ENCODE measurements at places on chromosomes 6 and 20.

DNA sequence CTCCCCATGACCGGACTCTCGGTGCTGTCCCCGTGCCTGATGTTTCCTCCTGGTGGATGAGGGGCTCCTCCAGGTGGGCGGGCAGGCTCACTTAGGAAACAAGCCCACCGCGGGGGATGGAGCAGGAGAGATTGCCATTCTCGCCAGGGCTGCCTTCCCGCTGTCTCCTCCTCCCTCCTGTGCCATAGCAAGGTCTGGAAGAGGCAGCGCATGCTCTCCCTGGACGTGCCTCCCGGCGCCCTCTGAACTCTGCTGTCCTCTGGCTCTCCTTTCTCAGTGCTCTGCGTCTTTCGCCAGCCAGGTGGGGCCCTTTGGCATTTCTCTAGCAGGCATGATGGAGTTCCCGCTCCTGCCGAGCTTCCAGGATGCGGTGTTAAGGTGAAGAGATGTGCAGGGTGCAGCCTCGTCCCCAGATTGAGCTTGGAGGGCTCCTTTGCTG, 17.4 kb upstream of the NPEPL1 start:
- no peak for DNase-seq

DNA sequence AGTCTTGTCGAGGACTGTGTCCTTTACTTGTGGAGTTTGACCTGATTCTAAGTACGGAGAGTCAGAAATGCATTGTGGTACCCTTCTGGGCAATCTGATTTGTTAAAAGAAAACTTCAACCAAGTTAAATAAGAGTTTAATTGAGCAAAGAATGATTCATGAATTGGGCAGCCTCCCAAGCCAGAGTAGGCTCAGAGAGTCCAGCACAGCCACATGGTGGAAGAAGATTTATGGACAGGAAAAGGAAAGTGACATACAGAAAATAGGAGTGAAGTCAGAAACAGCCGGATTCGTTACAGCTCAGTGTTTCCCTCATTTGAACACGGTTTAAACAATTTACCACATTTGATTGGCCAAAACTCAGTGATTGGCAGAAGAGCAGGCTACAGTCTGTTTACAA, 329.2 kb downstream of the DHX35 start:
- no peak for DNase-seq

DNA sequence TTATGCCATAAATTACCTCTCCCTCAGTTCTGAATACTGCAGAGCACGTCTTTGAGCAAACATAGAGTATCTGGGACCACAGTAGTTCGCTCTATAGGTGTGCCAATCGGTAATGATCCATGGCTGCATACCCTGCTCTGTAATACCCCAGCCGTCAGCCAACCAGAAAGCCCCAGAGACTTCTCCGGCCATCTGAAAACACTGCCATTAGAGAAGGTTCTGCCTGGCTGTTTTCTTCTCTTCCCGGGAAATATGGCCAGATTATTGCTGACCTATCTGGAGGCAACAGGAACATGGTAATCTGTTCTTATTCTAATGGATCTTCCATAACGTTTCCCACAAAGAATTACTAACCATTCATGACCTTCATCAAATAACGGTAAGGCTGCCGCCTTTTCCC, 139.9 kb downstream of the RPS12 start:
- no peak for DNase-seq

DNA sequence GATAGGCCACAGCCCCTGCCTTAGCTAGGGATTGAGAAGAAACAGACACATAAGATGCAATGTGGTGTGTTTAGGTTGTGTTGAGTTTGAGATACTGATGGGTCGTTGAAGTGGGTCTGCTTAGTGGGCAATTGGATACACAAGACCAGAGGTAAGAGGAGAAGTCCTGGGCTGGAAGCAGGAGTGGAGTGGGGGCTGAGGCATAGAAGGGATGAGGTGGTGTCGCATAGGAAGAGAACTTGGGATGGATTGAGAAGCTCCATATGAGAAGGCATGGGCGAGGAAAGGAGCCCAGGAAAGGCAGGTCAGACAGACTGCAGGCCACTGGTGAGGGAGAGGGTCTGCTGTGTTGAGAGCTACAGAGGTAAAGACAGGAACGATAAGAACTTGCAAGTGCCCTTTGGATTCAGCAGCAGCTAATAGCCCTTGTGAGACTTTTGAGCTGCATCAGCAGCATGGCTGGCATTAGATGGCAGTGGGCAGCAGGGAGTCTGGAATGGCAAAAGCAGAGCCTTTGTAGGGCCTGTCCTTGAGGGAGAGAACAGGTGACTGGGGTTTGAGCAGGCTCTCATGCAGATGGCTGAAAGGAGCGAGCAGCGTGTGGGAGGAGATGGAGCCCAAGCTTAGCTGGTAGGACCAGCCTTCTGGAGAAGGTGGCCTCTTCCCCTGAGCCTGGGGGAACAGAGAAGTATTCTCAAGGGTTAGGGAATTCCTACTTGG, 33.2 kb downstream of the PLCG1 start:
- DNase-seq, result no peak

DNA sequence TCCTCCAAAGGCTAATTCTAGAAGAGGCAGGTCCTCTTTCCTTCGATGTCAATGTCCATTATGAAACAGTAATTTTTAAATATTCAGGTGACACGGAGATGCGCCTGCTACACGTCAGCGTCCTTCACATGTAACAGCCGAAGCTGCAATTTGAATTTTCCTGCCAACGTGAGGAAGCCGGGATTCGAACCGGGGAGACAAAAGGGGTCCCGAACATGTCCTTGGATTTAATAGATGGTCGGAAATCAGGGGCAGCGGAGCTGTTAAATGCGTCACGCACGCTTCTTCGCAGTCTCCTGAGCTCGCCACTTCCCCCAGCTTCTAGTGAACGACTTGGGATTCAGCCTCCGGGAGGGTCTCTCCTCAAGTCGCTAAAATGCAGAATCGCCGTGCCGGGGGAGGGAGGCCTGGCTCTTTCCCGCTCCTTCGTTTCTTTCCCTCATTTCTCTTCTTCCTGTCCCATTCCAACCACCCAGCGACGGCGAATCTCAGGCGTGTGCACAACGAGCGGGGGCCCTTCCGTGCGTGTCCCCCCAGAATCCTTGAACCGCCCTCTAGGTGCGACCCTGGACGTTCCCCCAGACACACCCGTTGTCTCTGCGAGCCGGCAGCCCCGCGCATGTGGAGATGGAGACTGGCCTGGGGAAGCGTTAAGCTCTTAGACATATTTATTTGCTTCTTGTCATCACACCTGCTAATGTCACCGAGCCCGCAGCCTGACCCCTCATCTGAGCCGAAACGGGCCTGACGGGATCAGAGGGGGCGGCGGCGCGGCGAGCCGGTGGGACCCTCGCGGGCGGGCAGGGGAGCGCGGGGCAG, 1.3 kb upstream of the FOXC1 start:
- DNase-seq, result no peak

DNA sequence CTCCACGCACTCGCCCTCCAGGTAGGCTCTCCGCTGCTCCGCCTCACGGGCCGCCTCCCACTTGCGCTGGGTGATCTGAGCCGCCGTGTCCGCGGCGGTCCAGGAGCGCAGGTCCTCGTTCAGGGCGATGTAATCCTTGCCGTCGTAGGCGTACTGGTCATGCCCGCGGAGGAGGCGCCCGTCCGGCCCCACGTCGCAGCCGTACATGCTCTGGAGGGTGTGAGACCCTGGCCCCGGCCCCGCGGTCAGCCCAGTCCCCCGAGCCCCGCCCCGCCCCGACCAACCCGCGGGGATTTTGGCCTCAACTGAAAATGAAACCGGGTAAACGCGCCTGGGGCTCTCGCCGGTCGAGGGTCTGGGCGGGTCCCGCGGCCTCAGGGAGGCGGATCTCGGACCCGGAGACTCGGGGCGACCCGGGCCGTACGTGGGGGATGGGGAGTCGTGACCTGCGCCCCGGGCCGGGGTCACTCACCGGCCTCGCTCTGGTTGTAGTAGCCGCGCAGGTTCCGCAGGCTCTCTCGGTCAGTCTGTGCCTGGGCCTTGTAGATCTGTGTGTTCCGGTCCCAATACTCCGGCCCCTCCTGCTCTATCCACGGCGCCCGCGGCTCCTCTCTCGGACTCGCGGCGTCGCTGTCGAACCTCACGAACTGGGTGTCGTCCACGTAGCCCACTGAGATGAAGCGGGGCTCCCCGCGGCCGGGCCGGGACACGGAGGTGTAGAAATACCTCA, 598 bp downstream of the HLA-B start:
- peak; percentile 72 for DNase-seq

DNA sequence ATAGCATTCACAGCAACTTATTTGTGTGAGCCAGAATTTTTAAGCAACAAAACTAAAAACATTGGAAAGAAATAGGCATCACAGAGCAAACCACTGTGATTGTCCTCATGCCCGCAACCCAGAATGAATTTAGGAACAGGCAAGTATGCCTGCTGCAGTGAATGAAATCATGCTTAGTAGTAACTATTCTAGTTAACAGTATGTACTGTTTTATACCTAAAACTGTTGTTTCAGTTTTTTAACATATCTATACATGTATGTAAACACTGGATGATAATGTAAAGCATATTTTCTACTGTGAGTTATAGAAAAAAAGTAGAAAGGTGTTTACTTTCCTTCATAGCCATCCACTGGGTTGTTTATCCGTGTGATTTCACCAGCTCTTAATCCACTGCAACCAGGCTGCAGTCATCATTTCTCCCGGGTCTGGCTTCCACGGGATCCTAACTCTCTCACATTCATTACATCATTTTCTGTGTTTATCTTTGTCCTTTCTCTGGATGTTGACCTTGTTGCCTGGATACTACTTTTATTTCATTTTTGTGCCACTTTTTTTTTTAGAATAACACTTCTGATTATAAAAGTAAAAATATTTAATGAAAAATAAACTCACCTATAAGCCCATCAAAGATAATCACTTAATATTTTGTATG, 3.6 kb upstream of the ARFGEF3 start:
- DNase-seq, result no peak

GRCh38 chr6:56288347-56288746, 41.0 kb upstream of the COL21A1 start:
- no peak for DNase-seq

DNA sequence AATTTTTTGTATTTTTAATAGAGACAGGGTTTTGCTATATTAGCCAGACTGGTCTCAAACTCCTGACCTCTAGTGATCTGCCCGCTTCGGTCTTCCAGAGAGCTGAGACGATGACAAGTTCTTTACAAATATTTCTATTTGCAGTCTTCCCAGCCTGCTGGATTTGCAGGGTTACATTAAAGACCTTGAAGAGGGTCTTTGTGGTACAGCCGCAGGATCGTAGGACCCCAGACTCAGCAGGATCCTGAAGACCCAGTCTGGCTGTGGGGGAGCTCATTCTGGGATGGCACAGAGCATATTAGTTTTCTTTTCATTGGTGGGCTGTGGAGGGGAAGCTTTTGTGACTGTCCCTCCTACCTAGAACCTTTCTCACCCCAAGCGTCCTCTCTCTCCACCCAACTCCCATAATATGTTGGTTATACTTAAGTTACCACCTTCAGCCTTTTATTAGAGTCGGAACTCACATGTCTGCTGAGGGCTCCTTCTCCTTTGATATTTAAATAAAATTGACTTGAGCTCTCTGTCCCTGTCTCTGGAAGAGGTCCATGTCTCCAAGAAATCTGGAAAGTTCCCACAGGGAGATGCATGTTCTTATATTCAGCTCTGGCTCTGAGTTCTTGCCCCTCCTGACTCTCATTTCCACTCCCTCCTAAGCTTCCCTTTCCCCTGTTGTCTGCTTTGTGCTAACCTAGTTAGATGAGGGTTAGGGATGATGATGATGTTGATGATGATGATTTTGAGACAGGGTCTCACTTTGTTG, 72.0 kb downstream of the TIAM2 start:
- DNase-seq, result no peak

DNA sequence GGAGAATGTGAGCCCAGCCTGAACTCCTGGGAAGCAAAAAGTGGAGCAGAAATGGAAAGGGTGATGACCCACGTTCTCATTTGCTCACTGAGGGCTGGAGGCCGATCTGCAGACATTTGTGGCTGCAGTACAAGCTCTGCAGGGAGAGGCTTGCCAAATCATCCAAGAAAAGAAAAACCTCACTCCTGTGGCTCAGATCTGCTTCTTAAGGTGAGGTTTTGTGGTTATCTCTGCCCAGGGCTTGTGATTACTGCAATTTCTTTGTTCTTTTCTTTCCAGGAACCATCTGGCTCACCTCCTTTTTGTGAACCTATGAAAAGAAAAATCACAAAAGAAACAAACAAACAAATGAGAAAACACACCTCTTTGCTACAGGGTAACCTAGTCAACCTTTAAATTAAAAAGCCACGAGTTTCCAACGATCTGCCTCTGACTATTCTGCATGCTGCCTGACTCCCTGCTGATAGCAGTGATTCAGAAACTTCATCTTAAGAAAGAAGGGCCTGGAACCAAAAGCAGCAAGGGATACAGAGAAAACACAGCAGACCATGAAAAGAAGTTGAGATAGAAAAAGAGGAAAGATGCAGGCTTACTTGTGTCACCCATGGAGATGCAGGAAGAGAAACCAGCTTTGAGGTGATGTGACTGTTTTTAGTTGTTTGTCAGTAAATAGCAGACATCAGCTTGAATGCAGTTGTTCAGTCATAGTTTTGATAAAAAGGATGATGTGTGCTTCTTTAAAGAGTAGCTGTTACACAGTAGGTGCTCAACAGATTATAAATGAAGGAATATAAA, 165.1 kb downstream of the LMBRD1 start:
- DNase-seq, result no peak
